ENCODE measurements at places on chromosomes 7 and 10. TPM values are rescaled to one million over a fixed set of nuclear protein-coding genes. Genes with fewer than 3 reads are reported as not detected.

SFRP4 gene
- 0.16 TPM for total RNA-seq

SH3PXD2A gene
- 83.9 TPM for total RNA-seq

BAG3 gene
- total RNA-seq, result 30.0 TPM

CELF2 gene
- total RNA-seq, result 24.7 TPM

ARHGAP12 gene
- 74.7 TPM for total RNA-seq

DDX21 gene
- total RNA-seq, result 60.4 TPM

UCMA gene
- total RNA-seq, result not detected

TAS2R41 gene
- 0.49 TPM for total RNA-seq

NPC1L1 gene
- not detected for total RNA-seq

AQP1 gene
- total RNA-seq, result 36.2 TPM
